ENCODE measurements at places on chromosomes 12 and 14. TPM values are rescaled to one million over a fixed set of nuclear protein-coding genes. Genes with fewer than 3 reads are reported as not detected.

GRCh38 chr12:100448656-100449055, 25.0 kb upstream of the NR1H4 start:
- DNase-seq = no peak

DNA sequence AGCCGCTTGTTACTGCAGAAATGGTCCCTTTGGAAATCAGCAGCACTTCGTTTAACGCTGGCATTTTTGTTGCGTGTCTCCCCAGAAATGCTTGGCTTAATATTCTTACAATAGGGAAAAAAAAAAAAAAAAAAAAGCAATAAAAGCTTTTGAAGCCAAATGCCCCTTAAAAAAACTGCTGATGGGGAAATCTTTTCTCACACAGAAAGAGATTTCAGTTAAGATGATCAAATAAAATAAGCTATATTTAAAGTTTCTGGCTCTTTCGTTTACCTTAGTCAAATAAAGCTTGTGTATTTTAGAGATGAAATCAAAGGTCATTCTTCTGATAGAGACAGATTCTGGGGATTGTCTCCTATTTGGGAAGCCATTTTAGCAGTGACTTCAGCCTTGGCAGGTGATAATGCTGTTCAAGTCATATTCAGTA, 52.4 kb upstream of the FRS2 start:
- DNase-seq = no peak

DNA sequence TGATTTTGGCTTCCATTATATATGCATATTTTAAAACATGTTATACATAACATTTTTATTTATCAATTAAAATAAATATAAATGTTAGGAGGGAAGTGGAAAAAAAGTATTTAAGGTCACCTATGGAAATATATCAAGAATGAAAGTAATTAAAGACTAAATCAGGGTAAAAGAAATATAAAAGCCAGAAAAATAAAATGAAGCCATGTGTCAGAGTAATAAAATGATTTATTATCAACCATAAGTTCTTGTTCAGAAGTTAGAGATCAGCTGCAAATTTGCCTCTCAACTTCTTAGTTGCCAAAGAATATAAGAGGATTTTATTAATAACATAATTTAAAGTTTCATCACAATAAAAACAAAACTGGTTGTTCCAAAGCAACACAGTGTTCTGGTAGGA, 121.9 kb downstream of the ANO6 start:
- DNase-seq = no peak

GRCh38 chr12:24631676-24632426, 317.1 kb downstream of the BCAT1 start:
- no peak for DNase-seq

DNA sequence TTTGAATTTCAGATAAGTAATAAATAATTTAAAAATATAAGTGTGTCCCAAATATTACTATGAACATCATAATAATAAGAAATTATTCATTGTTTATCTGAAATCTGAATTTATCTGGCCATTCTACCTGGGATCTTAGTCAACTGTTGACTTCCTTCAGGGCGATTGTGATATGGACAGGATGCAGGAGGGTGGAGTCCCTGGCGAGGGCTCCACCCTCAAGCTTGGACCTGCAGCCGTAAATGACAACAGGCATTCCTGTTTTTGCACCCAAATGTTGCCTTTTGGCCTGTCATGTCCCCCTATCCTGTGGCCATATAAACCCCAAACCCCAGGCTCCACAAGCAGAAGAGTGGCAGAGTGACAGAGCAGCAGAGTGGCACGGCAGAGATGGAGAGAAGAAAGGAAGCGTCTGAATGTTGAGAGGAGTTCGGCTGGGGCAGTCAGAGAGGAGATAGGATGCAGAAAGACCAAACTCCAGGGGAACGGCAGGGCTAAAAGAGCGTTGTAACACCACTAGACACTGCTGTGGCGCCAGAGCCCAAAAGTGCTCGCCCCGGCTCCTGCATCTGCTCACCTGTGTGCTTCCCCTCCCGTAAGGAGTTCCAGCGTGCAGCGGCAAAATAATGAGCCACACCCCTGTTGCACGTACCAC, 39.4 kb upstream of the FUT8 start:
- DNase-seq = no peak

GRCh38 chr14:55780156-55780946, 200.3 kb downstream of the KTN1 start:
- DNase-seq = no peak

- no peak for DNase-seq
Observed at GRCh38 chr12:110501399-110501751, 536 bp downstream of the VPS29 start.

DNA sequence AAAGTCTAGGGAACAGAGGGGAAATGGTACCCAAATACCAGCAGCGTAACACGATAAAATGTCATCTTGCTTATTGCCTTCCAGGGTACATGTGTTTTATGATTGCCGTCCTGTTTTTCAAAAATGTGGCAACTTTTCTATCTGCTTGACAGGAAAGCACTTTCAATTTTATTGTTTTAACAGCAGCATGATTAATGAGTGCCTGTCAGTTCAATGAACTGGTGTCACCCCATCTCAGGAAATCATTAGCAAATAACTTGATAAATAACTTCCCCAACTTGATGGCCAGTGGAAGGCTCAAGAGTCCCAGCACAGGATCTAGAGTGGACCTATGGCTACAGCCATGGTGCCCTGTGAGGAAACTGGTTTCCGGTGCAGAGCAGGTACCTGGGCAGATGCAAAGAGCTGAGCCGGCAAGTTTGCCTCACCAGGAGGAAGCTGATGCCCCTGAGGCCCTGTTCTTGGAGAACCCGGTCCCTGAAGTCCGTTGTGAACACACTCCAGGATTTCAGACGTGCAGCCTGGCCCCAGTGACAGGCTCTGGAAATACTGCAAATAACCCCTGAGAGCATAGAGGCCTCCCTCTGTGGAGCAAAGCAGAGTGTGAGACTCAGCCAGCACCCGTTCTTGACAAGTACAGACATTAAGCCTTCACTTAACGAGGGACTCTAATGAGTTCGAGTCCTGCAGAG, 173.5 kb upstream of the SFSWAP start:
- no peak for DNase-seq

DNA sequence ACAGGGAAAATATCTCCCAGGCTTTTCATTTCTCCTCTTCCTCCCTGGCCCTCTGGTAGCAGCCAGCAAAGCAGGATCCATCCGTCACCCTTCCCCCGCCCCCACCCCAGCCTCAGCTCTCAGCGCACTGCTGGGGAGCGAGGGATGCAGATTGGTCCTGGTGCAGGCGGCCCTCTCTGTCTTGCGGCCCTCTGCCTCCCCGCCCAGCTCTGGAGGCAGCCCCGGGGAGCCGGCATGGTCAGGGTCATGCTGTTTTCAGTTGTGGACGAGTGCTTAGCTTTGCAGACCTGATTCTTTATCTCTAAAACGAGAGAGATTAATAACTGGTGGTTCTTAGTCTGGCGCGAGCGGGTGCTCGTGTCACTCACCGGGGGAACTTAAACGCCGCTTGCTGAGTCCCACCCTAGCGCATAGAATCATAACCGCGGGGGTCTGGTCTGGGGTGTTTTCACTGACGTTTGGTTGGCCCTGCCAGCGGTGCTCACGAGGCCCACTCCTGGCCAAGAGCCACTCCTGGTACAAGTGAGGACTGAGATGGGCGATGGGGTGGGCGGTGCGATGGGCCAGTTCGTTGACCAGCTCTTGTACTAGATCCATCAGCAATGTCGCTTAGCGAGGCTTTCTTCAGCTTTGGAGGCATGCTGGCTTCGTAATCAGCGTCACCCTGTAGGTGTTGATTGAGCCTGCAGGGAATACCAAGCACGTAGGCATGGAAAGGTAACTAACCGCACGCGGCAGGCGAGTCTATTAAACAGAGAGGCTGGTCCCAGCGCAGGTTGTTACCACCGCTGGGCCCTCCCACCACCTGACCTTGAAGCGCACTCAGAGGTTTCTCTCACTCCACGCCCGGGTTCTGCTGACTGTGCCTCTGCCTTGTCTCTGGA, 95.2 kb downstream of the TSPAN9 start:
- DNase-seq = no peak

The BDKRB1 gene
- 0.24 TPM for total RNA-seq

The LYZ gene
- 20.7 TPM for total RNA-seq

The RNASE7 gene
- not detected for total RNA-seq
